ENCODE measurements at places on chromosomes 7 and 10. TPM values are rescaled to one million over a fixed set of nuclear protein-coding genes. Genes with fewer than 3 reads are reported as not detected.

Gene SLC18A3
- total RNA-seq = not detected

Gene NPFFR1
- total RNA-seq = not detected

Gene CDC14C
- total RNA-seq = not detected

Gene SRGN
- total RNA-seq = 61.4 TPM

Gene CCDC3
- total RNA-seq = 0.94 TPM

Gene LDB3
- total RNA-seq = 0.05 TPM

Gene NAMPT
- 118 TPM for total RNA-seq

Gene TRIM50
- not detected for total RNA-seq

Gene NACAD
- 0.29 TPM for total RNA-seq

Gene FAM237B
- total RNA-seq = not detected

Gene HMX2
- total RNA-seq = 0.15 TPM

Gene AKR1C8
- total RNA-seq = 0.21 TPM

Gene DPP6
- total RNA-seq = not detected

Gene STAG3
- total RNA-seq = 0.14 TPM

Gene AMPH
- total RNA-seq = not detected

Gene HKDC1
- 21.3 TPM for total RNA-seq

Gene PDE6C
- total RNA-seq = not detected

Gene RABGEF1
- 24.4 TPM for total RNA-seq

Gene AKR1D1
- total RNA-seq = not detected

Gene CYP2C19
- not detected for total RNA-seq

Gene TFR2
- total RNA-seq = 3.0 TPM

Gene ZFAND4
- total RNA-seq = 4.6 TPM

Gene TMEM130
- 0.36 TPM for total RNA-seq

Gene RBP3
- total RNA-seq = not detected

Gene UNCX
- 0.09 TPM for total RNA-seq
